ENCODE measurements at places on chromosomes 12 and 14. TPM values are rescaled to one million over a fixed set of nuclear protein-coding genes. Genes with fewer than 3 reads are reported as not detected.

- DNase-seq, result no peak
Observed at GRCh38 chr12:76183459-76184186, 99.1 kb upstream of the NAP1L1 start.

DNA sequence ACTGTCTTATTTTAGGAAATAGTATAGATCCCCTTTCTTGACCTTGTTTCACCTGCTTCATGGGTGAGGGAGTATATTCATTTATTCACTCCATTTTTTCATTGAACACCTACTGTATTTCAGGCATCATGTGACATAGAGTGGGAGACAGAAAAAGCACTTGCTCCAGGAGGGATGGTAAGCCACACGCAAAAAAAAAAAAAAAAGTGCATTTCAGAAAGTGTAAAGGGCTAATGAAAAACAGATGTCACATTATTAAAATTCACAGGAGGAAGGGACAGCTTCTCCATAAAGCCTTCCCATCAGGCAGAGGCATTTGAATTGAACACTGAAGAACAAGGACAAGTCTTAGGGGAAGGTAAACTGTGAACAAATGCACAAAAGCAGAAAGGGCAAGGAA, 7.5 kb downstream of the SLC8A3 start:
- no peak for DNase-seq

The RNASE7 gene
- total RNA-seq, result not detected

- no peak for DNase-seq
Observed at GRCh38 chr12:122309564-122310121, 43.3 kb upstream of the VPS33A start.

The PRB2 gene
- total RNA-seq, result not detected

The FLVCR2 gene
- 3.2 TPM for total RNA-seq
